Central memory CD8-positive, alpha-beta T cell (primary cell): ENCODE measurements at places on chromosomes 12 and 14.
A peak's percentile ranks its signal among the peaks of the same experiment; 100 is the strongest.

- H3K36me3 ChIP-seq: peaks cover 7% of the 10 kb centered on the region
- no peak overlapping the region for H3K4me3 ChIP-seq
- H3K27me3 ChIP-seq: no peaks in the 10 kb centered on the region
- H3K27ac ChIP-seq: peak overlapping the region; percentile 41
- no peaks in the 10 kb centered on the region for H3K4me1 ChIP-seq
- peak; percentile 54 for DNase-seq
Observed at GRCh38 chr12:113196990-113197389, 11.5 kb downstream of the RITA1 start.

DNA sequence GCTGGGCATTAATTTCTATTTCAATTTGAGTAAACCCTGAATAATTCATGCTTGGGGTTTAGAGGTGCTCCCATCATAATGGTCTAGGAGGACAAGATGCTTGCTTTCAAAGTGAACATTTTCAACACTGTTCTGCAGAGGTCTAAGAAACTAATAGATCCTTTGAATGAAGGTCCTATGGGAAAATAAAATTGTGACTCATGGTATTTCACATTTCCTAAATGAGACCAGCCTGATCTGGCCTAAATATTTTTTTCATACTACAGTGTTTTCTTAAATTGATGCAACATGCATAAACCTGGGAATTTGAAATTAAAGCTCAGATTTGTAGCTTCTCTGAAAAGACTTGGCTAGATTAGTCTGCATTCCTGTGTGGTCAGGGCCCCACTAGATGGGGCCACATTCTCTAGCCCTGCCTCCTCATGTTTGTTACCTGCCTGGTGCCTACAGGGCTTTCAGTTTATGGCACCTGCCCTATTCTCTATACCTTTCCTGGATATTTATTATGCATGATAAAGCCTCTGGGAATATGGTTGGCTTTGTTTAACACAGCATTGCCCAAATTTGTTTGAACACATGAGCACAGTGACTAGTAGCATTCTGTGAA is 112.7 kb downstream of the METTL25 start:
- H3K27me3 ChIP-seq: no peaks in the 10 kb centered on the region

- DNase-seq: no peak
- H3K27ac ChIP-seq: no peak overlapping the region
- no peaks in the 10 kb centered on the region for H3K36me3 ChIP-seq
- H3K27me3 ChIP-seq: peaks cover 15% of the 10 kb centered on the region
- no peak overlapping the region for H3K4me3 ChIP-seq
- H3K4me1 ChIP-seq: peaks cover 7% of the 10 kb centered on the region
Observed at GRCh38 chr14:32233260-32233659, 30.2 kb upstream of the RNU6-8 start.

GRCh38 chr12:97716356-97716755 is 253.8 kb downstream of the RMST start:
- no peak overlapping the region for H3K27ac ChIP-seq
- no peak overlapping the region for H3K4me3 ChIP-seq
- no peaks in the 10 kb centered on the region for H3K4me1 ChIP-seq

DNA sequence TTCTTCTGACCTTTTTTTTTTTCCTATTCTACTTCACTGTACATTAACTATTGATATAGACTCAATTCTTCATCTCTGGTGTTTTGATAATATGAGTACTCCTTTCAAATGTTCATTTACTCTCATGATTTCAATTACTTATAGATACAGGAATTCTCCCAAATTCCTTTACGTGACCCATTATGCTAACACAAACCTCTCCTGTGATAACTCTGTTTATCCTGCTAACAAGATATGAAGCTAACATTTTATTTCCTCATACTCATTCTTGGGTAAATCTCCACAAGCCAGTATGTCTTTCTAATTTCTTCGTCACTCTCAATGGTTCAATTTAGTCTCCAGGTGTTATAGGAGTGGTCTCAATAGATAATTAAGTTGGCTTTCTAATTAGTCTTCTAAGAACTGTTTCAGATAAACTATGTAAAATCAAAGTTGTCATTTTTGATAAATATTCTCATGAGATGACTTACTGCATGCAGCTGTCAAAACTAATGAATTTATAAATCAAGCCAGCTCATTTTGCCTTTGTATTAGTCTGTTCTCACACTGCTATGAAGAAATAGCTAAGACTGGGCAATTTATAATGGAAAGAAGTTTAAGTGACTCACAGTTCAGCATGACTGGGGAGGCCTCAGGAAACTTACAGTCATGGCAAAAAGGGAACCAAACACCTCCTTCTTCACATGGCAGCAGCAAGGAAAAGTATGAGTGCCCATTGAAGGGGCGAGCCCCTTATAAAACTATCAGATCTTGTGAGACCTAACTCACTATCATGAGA is 130.6 kb upstream of the MYF6 start:
- no peak for DNase-seq
- H3K4me1 ChIP-seq: no peaks in the 10 kb centered on the region
- H3K36me3 ChIP-seq: peaks cover 2% of the 10 kb centered on the region
- no peaks in the 10 kb centered on the region for H3K27me3 ChIP-seq
- H3K4me3 ChIP-seq: no peak overlapping the region

- no peaks in the 10 kb centered on the region for H3K4me1 ChIP-seq
- no peak for DNase-seq
Observed at GRCh38 chr12:27424631-27425230, 21.8 kb upstream of the SMCO2 start.

- H3K27ac ChIP-seq: no peak overlapping the region
- peak overlapping the region; percentile 34 for H3K4me3 ChIP-seq
- no peak for DNase-seq
Observed at GRCh38 chr12:9345171-9345570, 137.0 kb upstream of the PZP start.

DNA sequence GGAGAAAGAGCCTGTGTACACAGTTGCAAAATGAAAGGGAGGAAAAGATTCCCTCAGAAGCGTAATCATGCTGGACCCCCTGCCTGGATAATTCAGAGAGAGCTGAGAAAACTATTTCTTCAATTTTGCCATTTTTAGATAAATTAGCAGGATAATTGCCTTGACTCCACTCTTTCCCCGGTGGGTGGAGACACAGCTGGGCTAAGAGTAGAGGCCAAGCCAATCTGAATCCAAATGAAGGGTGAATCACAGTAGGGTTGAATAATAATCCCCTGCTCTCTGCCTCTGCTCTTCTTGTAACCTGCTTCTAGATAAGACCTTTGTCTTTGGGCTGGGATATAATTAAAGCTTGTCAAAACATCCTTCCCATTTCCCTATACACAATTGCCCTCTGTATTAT is 150.1 kb downstream of the CAPZA3 start:
- no peak for DNase-seq
- H3K27ac ChIP-seq: no peak overlapping the region
- peaks cover 2% of the 10 kb centered on the region for H3K36me3 ChIP-seq
- no peak overlapping the region for H3K4me3 ChIP-seq
- H3K27me3 ChIP-seq: peaks cover 9% of the 10 kb centered on the region
- no peaks in the 10 kb centered on the region for H3K4me1 ChIP-seq

- DNase-seq: no peak
- no peaks in the 10 kb centered on the region for H3K27me3 ChIP-seq
- no peaks in the 10 kb centered on the region for H3K36me3 ChIP-seq
- H3K27ac ChIP-seq: no peak overlapping the region
Observed at GRCh38 chr14:37114002-37114401, 58.4 kb downstream of the SLC25A21 start.

DNA sequence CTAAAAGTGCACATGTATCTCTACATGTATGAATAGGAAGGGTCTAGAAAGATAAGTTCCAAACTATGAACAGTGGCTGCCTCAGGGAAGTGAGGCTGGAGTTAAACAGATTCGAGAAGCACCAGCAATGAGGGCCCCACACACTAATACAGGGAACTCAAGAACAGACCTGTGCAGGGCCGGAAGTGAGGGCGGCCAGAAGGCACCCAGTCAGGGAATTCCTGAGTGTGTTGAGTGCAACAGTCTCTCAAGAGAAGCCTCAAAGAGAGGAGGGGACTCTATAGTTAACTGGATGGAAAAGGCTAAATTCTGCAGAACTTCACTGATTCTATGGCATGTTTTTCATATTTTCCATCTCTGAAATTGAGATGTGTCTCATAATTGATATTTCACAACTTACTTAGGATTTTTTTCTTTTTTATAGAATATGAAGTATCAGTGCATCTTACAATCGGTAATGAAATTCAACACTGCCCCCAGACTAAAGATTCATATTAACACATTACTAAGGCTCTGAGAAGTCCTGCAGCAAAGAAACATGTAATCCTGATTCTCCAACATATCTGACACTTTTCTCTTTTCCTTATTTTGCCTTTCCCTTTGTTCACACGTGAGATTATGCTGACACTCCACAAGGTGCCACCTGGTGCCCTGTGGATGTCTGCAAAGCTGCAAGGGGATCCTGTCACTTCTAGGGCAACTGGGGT is 61.3 kb downstream of the CHGA start:
- DNase-seq: no peak
- no peak overlapping the region for H3K4me3 ChIP-seq
- no peaks in the 10 kb centered on the region for H3K27me3 ChIP-seq
- peak overlapping the region; percentile 35 for H3K27ac ChIP-seq
- peaks cover 10% of the 10 kb centered on the region for H3K4me1 ChIP-seq
- peaks cover 3% of the 10 kb centered on the region for H3K36me3 ChIP-seq

- no peak for DNase-seq
- H3K4me3 ChIP-seq: no peak overlapping the region
- peaks cover 17% of the 10 kb centered on the region for H3K4me1 ChIP-seq
- H3K27ac ChIP-seq: peak overlapping the region; percentile 33
- H3K36me3 ChIP-seq: no peaks in the 10 kb centered on the region
Observed at GRCh38 chr12:29159661-29160060, 10.6 kb downstream of the FAR2 start.

DNA sequence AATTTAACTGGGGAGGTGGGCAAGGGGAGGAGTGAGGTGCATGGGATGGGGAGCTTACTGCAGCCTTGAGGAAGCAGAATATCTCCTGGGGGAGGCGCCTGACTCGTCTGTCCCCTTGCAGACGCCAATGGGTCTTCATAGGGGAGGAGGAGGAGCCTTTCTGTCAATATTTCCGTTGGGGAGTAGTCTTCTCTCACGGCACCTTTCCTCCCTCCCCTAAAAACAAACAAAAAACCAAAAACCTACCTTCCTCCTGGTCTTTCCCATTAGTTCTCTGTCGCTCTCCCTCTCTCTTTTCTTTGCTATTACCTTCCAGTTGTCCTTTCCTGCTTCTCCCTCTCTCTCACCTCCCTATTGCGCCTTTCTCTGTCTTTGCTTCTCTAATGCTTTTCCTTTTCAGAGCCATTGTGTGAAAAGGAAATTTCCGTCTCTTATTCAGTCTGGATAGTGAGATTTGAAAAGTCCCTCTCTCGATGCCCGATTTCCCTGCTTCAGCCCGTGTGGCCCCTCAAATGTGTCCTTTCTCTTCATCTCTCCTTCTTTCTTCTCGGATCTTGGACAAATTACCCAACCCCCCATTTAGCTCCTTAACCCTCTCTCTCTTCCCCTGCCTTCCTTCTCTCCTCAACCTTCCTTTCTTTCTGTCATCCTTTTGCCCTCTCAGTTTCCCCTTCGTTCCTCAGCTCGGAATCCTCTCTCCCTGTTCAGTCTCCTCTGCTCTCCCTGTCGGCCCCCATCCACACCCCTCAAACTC is 5.9 kb downstream of the GPR84 start:
- H3K4me3 ChIP-seq: no peak overlapping the region
- no peak overlapping the region for H3K27ac ChIP-seq
- H3K27me3 ChIP-seq: no peaks in the 10 kb centered on the region
- no peaks in the 10 kb centered on the region for H3K4me1 ChIP-seq
- no peaks in the 10 kb centered on the region for H3K36me3 ChIP-seq
- DNase-seq: no peak

GRCh38 chr14:50997712-50998111 is 53.4 kb upstream of the PYGL start:
- no peak overlapping the region for H3K27ac ChIP-seq
- no peak overlapping the region for H3K4me3 ChIP-seq
- DNase-seq: no peak
- H3K36me3 ChIP-seq: no peaks in the 10 kb centered on the region

- peaks cover 48% of the 10 kb centered on the region for H3K4me1 ChIP-seq
- no peaks in the 10 kb centered on the region for H3K27me3 ChIP-seq
- DNase-seq: no peak
- H3K27ac ChIP-seq: peak overlapping the region; percentile 17
- no peak overlapping the region for H3K4me3 ChIP-seq
- peaks cover 12% of the 10 kb centered on the region for H3K36me3 ChIP-seq
Observed at GRCh38 chr12:110565894-110566871, 16.9 kb downstream of the PPTC7 start.
